Activated CD4-positive, alpha-beta T cell treated with anti-CD3 and anti-CD28 coated beads, Interleukin-2, amount 50 U/mL, for 48 hours (primary cell): ENCODE measurements at places on chromosomes 5 and 9.
A peak's percentile ranks its signal among the peaks of the same experiment; 100 is the strongest.

- DNase-seq, result no peak
Observed at GRCh38 chr5:132044207-132044606, 16.2 kb upstream of the IL3 start.

DNA sequence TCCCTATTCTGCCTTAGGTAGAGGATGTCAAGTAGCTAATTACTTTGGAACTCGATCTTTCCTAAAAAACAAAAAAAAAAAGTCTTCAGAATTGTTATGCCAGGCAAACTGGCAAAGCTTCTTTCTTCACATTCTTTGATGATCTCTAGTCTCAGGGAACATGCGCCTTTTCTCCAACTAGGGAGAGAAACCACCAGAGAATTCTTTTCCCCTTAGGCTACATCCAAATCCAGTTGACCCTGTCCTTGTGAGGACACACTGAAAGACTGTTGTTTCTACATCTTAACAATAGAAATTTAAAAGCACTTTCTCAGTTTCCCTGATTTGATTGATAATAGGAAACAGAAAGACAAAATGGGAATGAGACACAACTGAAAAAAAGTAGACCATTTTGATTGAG lies 94.7 kb upstream of the ITGA2 start:
- no peak for DNase-seq

GRCh38 chr5:139445325-139446170 lies 6.2 kb upstream of the DNAJC18 start:
- DNase-seq, result peak; percentile 29

DNA sequence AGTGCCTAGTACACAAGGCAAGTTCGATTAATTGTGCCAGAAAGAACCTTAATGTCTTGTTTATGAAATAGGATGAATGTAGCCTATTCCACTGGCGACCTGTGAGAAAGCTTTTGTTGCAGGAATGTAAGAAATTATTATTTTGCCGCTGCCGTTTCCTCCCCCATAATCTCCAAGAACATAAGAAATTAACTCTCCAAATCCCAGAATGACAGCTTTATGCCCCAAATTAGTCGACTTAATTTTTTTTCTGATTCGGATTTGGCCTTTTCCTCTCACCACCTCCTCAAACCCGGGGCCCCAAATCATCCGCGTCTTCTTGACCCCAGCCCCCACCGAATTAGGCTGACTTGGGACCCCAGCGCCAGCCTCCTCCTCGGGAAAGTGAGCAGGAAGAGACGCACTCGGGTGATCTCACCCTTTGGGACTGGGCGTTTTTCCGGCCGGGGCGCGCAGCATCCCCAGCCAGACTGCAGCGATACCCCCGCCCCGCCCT lies 682 bp upstream of the SPTAN1 start:
- DNase-seq, result no peak

- DNase-seq, result no peak
Observed at GRCh38 chr5:7412409-7412808, 16.5 kb downstream of the ADCY2 start.

DNA sequence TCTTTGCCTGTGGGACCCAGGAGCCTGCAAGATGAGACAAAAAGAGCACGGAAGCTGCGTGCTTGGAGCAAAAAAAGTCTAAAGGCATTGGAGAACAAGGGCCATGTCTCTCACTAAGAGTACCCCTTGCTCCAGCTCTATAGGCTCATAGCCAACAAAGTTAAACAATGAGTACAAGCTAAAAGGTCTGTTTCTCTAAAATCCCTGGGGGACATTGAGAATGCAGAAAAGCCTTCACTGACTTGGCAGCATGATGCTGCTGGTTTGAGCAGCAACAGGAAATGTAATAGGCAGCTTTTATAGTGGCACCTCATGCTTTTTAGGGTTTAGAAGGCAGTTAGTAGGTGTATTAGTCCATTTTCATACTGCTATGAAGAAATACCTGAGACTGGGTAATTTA lies 287.5 kb downstream of the SMARCA2 start:
- DNase-seq, result no peak

DNA sequence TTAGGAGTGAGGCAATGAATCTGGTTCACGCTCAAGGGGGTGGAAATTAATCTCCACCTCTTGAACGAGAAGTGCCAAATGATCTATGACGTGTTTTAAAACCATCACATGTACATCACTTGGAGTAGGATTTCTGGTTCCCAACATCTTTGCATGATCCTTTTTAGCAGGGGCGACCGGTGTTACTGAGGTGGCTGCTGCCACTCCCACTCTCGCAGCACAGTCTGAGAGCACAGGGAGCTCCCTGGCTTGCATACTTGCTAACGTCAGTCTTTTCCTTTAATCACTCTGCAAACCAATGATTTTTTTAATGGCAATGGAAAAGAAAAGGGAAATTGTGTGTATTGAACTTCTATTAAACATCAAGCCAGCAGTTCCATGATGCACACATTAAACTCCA lies 624.4 kb downstream of the IRX1 start:
- no peak for DNase-seq

DNA sequence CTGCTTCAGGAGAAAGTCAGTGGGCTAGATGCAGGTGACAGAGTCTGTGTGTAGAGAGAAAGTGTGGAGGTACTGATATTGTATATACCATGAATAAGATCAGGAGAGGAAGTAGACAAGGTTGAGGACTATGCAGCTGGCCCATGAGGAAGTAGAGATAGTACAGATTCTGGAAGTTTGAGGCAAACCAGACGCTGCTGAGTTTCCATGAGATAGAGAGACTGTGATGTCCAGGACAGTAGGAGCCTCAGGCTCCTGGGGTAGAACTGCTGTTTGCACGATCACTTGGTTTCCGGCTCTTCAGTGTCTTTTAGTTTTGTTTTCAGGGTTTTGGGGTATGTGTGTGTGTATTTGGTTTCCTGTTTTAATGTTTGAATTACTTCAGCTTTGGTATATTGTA lies 13.6 kb downstream of the OTULINL start:
- peak; percentile 32 for DNase-seq

- DNase-seq, result peak; percentile 50
Observed at GRCh38 chr9:34171753-34172535, 6.9 kb upstream of the UBAP1 start.

DNA sequence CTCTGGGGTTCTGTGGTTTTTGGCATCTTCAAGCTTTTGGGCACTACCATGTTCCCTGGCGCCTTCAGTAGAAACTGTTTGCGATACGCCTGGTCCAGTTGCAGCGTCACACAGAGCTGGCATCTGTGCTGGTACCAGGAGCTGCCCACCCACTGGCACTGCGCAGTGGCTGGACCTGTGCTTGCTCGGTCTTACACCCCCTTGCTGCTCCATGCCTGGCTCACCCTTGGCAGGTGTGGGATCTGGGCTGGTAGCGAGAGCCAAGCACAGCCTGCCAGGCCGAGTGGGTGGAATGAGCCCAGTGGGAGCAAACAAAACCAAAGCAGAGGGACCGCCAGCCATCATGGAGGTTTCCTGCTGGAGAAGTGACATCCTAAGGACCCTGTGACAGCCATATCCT lies 170.2 kb upstream of the IRX2 start:
- no peak for DNase-seq

DNA sequence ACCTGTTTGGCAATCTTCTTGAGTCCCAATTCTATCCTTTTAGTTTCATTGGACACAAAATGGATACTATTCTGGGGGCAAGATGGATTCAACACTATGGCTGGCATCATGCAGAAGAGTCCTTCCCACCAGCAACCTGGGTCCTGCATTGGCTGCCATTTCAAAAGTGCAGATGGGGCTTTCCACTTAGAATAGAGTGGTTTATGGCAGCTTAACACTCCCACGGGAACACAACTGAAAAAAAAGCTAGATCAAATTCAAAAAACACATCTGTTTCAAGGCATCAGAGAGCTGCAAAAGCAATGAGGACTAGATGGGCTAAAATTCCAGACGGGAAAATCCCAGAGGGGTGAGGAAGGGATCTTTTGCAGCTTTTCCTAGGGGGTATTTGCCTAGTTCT lies 11.2 kb upstream of the HMHB1 start:
- no peak for DNase-seq

- DNase-seq, result peak; percentile 49
Observed at GRCh38 chr5:72817076-72817481, 618 bp downstream of the TNPO1 start.

DNA sequence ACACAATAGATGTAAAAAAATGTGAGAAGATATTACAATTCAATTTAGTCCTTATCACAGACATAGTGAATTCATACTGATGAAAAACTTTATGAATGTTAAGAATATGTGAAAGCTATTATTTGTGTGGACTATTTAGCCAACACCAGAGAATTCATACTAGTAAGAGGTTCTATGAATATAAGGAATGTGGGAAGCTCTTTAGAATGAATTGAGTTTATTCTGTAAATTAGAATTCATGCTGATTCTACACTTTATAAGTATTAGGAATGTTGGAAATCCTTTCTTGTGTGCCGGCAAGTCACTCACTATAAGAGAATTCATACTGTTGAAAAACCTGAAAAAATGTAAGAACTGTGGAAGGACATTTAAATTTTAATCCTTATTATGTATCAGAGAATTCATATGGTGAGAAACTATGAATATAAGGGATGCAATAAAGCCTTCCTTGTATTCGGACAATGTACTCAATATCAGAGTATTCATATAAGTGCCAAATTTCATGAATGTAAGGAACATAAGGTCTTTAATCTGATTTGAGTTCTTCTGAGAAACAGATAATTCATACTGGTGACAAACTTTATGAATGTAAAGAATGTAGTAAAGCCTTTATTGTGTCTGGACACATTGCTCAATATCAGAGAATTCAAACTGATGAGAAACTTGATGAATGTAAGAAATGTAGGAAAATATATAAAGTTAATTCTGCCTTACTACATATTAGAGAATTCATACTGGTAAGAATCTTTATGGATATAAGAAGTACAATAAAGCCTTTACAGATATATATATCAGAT lies 21.6 kb upstream of the PCDHA1 start:
- no peak for DNase-seq

GRCh38 chr9:135087489-135087792 lies at the start of gene OLFM1:
Gene OLFM1, plus strand, starts transcription at chr9:135087668. Its CDS starts 322 bp downstream, at chr9:135087990.
- peak; percentile 68 for DNase-seq

DNA sequence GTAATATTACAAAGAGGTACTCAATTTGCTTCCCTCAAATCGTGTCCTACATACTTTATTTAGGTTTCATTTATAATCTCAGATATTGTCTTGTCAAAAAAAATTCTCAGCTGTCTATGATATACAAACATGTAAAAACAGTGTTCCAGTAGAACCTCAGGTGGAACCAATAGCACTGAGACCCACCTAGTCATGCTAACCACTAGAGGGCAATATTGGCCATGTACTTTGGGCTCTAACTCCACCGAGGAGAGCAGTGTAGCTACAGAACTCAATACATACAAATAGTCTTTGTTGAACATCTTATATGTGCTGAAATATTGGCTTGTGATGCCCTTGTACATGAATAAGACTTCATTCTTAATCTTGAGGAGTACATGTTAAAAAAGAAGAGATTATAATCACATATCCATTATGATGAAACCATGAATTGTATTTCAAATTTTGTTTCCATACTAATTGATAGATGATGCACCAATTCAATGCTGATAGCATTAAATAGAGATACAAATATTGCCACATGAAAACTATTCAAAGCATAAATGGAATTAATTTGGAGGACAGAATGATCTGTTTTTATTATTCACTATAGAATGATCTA lies 71.2 kb upstream of the CNTLN start:
- DNase-seq, result no peak

- no peak for DNase-seq
Observed at GRCh38 chr5:56406838-56407237, 173.7 kb upstream of the ANKRD55 start.

DNA sequence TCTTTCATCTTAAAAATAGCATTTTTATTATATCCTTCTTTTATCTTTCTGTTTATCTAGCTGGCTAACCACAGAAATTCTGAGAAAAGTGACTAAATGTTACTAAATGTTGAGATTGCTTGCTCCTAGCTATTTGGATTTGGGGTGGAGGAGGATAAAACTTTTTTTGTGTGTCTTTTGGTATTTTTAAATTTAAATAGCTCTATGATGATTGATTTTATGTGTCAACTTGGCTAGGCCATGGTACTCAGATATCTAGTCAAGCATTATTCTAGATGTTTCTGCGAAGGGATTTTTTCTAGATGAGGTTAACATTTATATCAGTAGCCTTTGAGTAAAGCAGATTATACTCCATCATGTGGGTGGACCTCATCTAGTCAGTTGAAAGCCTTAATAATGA lies 75.0 kb downstream of the GCNT1 start:
- DNase-seq, result no peak

- no peak for DNase-seq
Observed at GRCh38 chr5:173716058-173716682, 99.7 kb upstream of the BOD1 start.

DNA sequence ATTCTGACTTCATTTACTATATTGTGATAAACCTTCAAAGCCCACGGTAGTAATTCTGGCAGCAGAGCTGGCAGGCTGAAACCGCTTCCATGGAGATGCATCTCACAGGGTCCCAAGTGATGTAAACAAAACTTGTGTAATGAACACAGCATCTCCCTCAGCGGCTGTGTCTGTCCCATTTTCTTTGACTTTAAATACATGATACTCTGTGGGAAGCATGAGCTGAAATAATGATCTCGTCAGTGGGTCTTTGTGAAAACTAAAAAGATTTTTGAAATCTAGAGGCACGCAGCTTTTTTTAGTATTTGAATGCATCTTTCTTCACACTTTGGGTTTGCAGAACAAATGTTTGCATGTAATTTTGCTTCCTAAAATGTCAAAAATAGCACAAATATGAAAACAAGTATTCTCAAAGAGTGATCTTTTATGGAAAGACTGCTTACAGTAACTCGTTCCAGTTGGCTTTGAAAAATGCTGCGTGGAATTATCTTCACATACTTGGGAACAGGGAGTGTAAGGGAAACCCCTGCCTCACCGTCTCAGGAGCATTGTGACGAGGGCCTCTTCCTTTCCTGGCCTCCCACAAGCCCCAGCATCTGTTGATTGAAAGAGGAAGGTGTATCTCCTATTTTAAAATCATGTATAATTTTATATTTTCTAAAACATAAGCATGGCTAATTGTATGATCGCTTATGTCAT lies 18.1 kb upstream of the LPCAT1 start:
- no peak for DNase-seq

DNA sequence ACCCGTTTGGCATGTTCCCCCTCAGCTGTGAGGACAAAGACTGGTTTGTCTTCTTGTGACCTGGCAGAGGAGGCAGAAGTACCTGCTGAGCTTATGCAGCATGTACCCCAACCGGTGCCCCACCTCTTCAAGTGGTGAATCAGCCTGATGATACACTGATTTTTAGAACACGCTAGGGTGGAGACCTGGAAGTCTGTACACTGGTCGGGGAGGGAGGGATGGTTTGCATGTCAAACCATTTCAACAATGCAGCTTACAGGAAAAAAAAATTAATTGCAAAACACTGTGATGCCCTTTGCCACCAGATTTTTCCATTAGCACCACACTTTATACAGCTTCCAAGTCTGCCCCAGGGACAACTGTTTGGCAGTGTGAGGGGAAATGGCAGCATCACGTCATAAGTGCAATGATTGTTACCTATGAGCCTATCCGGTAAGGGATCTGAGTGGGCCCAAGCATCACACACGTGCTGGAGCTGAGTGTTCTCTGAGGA lies 155.1 kb upstream of the DMRT1 start:
- DNase-seq, result no peak

- DNase-seq, result no peak
Observed at GRCh38 chr5:66704790-66705425, 108.7 kb downstream of the MAST4 start.

- no peak for DNase-seq
Observed at GRCh38 chr9:126297661-126298060, 29.0 kb upstream of the MVB12B start.
